ENCODE measurements at places on chromosomes 12 and 14.
A peak's percentile ranks its signal among the peaks of the same experiment; 100 is the strongest.

DNA sequence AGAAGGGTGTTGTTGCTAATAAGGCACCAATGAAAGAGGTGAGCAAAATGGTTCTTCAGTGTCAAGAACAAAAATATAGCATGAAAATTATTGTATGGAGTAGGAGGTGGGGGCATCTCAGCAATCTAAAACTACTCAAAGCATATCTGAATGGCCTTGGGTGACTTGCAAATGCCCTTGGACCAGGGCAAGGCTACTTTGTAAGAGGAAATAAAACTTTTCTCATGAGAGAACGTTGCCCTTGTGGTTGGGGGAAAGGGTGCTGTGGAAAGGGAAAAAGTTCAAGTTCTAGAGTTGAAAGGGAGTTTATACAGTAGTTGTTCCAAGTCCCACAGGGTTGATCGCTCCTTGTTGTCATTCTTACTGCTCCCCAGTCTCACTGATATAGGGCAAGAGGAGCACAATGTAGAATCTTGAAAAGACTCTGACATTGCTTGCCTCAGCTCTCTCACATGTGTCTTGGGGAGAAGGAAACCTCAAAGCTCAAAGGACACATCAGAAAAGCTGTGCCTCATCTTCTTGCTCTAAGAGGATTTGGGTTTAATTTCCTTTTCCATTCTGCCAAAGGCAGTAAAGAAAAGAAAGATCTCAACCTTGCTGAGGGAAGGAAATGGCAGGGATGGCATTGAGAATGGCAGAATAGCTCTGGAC is 270.5 kb downstream of the DUSP6 start:
- no peak for DNase-seq

DNA sequence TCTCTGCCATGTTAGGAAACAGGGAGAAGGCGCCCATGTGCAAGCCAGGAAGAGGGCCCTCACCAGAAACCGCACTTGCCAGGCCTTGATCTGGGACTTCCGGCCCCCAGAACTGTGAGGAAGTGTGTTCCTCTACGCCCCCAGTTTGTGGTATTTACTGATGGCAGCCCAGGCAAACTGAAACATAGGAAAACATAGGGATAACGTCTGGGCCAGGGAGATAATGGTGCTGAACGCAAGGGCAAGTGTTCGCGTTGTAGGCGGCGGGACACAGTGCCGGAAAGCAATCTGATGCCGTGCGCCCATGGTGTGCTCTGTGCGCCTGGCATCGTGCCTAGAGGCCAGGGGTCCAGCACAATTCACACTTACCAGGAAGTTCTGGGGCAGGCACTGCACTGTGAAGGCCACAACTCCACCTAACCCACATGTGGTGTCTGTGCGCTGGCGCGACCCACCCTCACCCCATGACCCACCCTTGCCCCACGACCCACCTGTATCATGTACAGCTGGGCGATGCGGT is 53.6 kb downstream of the ARL6IP4 start:
- no peak for DNase-seq

DNA sequence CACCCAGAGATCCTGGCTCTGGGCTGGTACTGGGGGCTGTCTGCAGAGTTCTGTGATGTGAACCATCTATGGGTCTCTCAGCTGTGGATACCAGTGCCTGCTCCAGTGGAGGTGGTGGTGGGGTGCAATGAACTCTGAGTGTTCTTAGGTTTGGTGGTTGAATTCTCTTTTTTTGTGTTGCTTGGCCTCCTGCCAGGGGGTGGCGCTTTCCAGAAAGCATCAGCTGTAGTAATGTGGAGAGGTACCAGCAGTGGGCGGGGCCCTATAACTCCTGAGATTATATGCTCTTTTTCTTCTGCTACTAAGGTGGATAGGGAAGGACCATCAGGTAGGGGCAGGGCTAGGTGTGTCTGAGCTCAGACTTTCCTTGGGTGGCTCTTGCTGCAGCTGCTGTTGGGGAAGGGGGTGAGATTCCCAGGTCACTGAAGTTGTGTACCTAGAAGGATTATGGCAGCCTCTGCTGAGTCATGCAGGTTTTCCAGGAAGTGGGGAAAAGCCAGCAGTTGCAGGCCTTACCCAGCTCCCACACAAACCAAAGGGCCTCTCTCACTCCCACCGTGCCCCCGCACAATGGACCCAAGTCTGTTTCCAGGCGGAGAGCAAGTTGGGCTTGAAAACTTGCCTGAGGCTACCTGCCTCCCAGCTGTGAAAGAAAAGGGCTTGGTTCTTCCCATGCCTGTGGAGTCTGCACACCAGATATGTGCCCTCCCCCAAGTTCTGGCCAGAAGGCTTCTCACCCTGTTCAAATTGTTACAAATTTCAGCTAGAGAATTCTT is 18.6 kb downstream of the CCER1 start:
- no peak for DNase-seq

DNA sequence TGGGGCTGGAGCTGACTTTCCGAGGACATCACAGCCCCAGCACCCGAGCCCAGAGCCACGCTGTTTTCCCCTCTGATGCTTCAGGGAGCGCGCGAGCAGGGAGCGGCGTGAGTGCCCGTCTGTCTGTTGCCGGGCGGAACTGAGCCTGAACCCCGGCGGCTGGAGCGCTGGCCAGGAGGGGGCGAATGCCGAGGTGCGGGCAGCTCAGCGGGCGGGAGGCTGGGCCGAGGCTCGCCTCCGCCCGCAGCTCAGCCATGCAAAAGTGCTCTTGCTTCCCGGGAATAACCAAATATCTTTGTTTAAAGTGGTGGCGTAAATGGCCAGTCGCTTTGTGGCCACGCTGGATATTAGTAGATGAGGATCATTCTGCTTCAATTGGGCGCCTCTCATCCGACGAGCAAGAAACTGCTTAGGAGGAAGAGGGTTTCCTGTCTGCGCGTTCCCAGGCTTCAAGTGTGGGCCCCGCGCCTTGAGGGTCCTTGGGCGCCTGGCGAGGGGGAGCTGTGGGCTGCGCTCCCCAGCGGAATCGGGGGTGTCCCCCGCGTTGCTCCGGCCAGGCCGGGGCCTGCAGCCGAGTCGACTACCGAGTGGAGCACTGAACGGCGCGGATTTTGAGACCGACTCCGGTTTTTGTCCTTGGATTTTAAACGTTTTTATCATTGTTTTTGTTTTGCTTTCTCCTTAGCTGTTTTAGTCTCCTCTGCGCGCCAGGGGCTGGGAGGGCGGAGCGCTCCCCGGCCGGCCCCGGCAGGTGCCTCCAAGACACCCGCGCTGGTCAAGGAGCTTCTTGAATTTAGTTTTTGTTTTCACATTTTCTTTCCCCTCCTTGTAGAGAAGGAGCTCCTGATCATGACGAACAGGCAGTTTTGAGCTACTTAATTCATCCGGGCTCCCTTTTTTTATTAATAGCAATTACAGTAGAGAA is 831 bp upstream of the NKX2-1 start:
- DNase-seq = peak; percentile 5

DNA sequence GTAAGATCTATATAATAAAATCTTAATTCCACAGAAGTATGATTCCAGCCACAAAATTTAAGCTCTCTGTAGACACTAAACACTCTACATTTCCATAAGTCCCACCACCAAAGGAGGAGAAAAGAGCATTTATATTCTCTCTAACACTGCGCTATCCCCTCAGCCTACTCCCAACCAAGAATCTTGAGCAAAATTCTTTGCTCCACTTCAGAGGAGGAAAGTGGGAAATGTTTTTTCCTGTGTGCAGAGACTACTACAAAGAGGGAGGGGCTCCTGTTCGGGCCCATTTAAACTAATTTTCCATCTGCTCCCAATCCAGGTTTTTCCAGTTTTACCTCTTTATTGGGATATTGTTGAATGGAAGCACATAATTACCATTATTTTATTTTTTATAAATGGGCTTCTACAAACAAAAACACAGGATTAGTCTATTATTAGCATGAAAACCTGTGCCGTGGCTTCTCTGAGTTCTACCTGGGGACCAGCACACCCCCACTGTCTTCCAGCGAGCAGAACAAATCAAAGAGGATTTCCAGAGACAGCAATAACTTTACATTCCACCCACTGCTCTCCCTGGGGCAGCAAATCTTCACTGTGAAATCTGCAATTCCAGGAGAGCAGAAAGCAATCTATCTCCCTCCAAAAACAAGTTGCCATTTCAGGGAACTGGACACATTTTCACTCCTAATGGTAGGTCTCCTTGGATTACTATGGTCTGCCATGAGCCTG is 174.0 kb downstream of the DAD1 start:
- DNase-seq = no peak

GRCh38 chr14:57610631-57611030 is 117.0 kb upstream of the CCDC198 start:
- DNase-seq = no peak

GRCh38 chr14:103450416-103450815 is 65.2 kb downstream of the MARK3 start:
- DNase-seq = no peak

DNA sequence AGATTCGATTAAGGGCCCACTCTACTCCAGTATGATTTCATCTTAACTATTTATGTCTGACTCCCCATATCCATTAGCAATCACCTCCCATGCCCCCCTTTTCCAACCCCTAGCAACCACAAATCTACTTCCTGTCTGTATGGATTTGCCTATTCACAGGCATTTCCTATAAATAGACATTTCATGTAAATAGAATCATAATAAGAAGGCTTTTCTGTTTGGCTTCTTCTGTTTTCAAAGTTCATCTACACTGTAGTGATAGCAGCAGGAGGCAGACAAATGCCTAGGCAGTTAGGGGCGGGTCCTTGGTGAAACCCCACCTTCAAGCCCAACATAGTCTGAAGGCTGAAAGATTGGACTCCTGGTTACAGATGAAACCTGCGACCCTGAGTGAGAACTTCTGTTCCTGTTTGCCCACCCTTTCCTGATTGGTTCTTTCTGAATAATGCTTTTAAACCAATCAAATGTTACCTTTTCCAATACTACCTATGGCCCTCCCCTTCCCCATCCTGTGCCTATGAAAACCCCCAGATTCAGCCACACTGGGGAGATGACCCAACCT is 62.1 kb upstream of the HECTD1 start:
- peak; percentile 32 for DNase-seq

- no peak for DNase-seq
Measured at GRCh38 chr12:126474703-126475102, 1409.5 kb downstream of the AACS start.

- peak; percentile 40 for DNase-seq
Measured at GRCh38 chr14:93085911-93086310, 29.8 kb downstream of the ITPK1 start.

DNA sequence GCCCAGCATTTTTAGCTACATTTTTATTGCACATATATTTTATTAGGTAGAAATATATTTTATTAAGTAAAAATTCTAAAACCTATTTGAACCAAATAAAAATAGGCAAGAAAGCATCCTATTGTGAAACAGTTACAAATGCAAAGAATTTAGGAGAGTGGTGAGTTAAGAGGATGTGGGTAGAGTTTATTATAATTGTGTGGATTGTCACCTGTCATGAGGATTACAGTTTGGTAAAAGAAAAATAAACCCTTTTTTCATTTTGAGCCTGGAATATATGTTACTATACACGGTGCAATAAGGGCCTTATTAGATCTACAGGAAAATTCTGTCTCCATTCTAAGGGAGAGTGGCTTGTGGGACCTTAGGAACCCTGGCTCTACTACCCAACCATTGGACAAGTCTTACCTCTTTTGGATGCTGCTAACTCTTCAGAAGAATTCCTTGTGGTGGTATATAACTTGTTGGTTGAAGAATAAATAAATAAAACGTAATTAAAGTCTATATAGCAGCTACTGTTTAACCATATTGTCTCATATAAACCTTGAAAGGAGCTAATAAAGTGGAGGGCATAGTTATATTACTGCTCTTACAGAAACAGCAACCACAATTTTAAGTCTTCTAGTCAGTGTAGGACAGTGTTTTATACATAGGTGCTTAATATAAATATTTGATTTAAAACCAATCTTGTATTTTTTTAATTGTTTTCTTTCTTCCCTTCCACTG is 67.8 kb downstream of the FGD4 start:
- DNase-seq = no peak

DNA sequence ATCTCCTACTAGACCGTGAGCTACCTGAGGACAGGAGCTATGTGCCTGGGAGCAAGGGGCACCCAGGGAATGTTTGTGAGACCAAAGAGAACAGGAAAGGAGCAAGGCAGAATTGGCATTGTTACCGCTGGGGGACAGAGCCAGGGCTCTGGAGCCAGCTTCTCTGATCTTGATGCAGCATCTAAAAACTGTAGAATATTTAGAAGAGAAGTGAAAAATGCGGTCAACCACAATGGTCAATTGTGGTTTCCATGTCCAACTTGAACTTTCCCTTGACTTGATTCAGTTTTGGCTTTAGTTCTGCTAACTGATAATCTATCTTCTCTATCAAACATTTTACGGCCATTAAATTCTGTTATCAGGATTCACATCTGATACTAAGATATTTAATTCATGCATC is 201.2 kb downstream of the ANO4 start:
- no peak for DNase-seq

DNA sequence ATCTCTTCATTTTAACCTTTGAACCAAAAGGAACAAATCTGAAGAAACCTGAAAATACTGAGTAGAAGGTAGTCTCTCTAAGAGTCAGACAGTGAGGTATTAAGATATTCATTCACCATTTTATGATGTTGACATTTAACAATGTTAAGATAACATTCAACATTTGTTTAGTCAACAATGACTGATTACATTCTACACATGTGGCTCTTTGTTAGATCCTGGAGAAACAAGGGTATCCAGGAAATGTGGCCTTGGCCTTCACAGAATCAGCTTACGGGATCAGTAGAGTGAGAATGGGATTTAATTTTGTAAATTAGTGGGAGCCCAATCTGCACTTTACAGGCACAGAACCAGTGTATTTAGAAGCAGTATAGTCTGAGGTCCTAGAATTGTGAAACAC is 355.5 kb downstream of the KCNH5 start:
- no peak for DNase-seq

DNA sequence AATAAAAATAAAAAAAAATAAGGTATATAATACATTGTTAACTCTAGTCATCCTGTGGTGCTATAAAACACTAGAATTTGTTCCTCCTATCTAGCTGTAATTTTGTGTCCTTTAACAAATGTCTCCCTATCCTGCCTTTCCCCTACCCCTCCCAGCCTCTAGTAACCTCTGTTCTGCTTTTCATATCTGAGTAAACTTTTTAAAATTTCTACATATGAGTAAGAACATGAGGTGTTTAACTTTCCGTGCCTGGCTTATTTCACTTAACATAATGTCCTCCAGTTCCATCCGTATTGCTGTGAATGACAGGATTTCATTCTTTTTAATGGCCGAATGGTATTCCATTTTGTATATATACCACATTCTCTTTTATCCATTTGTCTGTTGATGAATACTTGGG is 71.3 kb upstream of the GNG2 start:
- no peak for DNase-seq

- DNase-seq = no peak
Measured at GRCh38 chr14:33369972-33370371, 431.3 kb downstream of the NPAS3 start.

- DNase-seq = no peak
Measured at GRCh38 chr14:32764131-32764530, 174.5 kb upstream of the NPAS3 start.
